Stimulated activated CD4-positive, alpha-beta T cell treated with anti-CD3 and anti-CD28 coated beads, TNF-alpha, amount 100 ng/mL, for 1 hour (primary cell): ENCODE measurements at places on chromosomes 3 and 15.

DNA sequence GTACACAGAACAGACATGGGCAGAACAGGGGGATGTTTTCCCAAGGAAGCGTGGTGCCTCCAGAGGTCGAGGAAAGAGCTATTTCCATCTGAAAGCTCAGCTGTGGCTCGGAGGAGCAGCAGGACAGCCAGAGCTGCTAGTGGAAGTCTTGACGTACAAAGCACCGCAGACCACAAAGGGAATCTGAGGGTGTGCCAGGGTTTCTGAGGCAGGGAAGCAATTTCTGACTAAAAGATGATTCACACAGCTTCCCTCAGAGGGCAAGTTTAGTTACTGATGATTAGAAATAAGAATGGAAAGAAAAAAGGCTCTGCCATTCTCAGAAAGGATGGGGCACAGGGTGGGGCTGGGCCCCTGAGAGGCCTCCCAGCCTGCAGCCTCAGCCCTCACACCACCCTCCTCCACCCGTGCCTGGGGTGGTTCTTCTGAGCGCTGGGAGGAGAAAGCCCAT lies 45.8 kb upstream of the SEC13 start:
- DNase-seq = no peak

GRCh38 chr15:101827257-101827656 lies 15.3 kb downstream of the OR4F15 start:
- no peak for DNase-seq

DNA sequence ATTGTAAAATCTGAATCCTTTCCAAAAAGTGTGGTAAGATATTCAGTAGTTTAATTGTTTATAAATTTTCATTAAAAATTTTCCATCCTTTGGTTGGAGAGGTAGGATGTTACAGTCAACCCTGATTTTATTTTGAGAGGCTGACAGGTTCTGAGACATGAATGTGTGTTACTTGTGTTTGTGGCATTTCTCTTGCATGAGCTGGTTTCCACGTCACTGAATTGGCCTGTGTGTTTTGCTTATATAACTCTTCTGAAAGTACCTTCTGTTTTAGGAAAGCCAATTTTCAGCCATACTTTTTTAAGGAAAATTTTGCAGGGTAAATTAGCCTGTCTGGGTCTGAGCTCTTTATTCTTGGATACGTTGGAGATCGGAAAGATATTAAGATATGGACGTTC lies 30.7 kb downstream of the PXYLP1 start:
- no peak for DNase-seq

DNA sequence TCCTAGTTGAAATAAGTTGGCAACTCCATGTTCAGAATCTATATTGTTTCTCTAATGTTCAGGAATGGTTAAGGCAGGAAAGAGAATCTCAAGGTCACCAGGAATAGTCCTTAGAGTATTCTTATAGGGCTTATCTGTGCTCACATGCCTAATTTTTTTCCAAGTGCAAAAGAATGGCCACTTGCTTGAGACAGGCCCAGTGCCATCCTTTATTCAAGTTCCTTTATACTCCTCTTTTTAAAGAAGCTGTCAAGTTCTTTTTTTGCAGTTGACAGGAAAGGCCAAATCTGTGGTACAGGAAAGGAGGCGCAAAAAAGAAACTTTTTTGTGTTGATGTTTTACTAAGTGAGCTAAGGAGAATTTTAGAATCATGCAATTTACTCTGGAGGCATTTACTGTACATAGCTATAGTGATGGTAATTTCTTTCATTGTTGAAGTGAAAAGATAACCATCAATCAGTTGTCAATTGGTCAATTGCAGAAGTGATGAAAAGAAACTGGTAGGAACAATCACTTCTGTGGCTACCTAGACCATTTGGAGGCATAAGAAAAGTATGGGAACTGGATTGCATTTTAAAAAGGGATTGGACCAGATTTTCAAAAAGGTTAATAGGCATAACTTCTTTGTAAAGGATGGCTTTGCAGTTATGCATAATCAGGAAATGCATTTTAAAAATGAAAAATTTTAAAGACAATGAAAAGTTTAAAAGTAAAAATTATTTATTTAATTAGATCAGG lies 102.5 kb upstream of the SOX2 start:
- DNase-seq = no peak

GRCh38 chr3:101377796-101378195 lies 57.4 kb upstream of the IMPG2 start:
- DNase-seq = no peak

DNA sequence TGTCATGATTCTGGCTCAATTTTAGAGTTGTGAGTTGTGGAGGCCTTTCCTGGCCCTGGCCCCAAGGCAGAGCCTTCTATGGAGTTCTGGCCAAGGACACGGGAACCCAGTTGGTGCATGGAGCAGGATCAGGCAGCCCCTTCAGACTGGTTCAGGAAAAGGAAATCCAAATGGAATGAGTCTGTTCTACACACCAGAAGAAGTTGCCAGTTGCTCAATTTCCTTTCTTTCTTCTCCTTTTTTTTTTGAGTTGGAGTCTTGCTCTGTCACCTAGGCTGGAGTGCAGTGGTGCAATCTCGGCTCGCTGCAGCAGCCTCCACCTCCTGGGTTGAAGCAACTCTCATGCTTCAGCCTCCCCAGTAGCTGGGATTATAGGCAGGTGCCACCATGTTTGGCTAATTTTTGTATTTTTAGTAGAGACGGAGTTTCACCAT lies 28.9 kb upstream of the BHLHE40 start:
- DNase-seq = no peak

GRCh38 chr3:143315766-143316165 lies 196.2 kb downstream of the CHST2 start:
- no peak for DNase-seq

DNA sequence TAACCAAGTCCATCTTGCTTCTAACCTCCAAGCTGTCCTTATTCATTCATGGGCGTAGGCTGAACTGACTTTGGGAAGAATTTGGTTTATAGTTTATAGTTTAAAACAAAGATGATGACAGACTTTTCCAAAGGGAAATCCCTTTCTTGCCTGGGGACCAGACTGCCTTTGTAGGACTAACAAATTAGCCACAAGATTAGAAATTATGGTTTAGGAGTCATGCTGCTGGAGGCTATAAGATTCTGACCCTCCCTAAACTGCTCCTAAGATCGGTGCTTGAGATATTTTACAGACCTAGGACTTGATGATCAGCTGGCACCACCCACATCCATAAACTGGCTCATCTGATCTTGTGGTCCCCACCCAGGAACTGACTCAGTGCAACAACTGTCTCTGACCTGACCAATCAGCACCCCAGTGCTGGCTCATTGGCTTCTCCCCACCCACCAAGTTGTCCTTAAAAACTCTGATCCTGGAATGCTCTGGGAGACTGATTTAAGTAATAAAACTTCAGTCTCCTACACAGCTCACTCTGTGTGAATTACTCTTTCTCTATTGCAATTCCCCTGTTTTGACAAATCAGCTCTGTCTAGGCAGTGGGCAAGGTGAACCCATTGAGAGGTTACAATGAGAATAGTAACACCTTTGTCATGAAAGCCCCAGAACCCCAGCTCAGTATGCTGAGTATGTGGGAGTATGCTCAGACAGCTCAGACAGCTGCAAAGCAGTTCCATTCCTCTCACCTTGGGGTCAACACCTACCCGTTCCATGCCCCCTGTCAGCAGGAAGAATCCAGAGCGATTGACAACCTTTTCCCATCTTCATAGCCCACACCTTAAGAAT lies 51.6 kb upstream of the C15orf39 start:
- DNase-seq = no peak

DNA sequence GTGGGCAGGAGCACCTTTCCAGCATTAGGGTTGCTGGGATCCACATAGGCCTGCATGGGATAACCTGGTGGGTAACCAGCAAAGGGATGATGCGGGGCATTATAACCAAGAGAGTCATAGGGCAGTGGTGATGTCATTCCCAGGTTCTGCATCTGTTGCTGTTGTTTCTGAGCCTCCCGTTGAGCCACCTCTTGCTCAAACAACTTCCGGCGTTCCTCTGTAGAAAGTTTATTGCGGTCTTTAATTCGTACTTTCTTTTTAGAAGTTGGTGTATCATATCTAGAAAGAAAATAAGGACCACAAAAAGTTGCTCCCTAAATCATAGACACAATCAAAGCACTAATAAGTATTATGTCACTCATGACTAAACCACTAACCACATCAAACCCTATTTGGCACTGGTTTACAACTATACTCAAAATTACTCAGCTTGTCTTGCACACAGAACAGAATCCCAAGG lies 77.8 kb downstream of the NBEAL2 start:
- peak; percentile 13 for DNase-seq

DNA sequence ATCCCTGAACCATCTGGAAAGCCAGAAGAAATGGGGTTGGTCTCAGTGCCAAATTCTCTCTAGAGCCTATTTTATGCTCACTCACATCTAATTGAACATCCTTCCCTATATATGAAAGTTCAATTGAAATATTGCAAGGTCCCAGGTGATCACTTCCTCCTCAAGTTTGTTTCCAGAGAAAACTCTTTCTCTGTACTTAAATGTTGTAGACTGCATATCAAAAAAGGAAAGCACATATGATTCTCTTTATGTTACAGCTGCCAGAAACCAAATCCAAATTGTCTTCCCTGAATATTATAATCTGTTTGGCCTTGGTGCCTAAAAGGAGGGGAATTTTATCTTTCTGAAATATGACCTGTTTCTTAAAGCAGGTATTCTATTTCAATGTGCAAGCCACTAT lies 93.3 kb downstream of the SHOX2 start:
- no peak for DNase-seq

DNA sequence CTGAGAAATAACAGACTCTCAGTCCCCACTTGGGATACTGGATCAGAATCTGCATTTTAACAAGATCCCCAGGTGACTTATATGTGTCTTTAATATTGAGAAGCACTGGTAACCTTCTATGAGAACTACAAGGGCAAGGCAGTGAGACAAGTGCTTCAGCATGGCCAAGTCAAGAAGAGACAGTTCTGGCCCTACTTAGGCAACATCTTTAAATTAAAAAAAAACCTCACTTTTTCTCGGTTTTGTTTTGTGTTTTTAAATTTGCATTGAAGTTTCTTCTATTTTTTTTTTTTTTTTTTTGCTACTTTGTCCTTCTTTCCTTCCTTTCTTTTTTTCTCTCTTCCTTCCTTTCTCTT lies 42.5 kb upstream of the SPTSSB start:
- DNase-seq = no peak

DNA sequence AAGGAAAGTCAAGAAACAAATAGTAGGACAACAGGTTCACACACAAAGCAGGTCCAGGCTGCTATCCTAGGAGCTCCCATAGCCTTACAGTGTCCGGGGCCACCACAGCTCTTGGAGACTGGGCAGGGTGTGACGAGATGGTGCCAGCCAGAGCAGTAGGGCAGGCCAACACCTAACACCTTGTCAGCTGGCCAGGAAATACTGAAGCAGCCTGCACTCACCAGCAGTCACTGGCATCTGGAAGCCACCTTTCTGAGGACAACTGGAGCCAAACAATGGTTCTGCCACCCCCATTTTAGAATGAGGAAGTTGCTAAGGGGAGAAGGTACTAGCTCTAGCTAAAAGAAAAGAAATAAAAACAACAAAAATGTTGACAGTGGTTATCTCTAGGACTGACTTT lies 47.2 kb downstream of the CCDC12 start:
- DNase-seq = no peak

DNA sequence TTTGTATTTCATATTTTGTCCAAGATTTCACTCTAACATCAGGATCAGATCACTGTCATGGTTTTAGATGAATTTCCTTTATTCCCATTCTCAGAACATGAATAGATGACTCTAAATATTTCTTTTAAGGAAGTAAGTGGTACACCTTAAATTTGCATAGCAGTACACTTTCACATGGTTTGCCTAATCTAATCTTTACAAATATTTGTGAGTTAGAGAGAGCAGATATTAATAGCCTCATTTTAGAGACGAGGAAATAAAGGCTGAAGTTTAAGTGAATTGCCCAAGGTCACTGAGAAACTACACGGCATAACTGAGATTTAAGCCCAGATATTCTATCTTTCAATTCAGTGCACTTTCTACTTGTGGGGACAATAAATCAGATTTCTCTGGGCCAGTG lies 14.2 kb downstream of the TERC start:
- no peak for DNase-seq

GRCh38 chr3:40873476-40873875 lies 325.8 kb upstream of the CTNNB1 start:
- no peak for DNase-seq

- DNase-seq = no peak
Observed at GRCh38 chr3:61955483-61955882, 394.1 kb downstream of the PTPRG start.

DNA sequence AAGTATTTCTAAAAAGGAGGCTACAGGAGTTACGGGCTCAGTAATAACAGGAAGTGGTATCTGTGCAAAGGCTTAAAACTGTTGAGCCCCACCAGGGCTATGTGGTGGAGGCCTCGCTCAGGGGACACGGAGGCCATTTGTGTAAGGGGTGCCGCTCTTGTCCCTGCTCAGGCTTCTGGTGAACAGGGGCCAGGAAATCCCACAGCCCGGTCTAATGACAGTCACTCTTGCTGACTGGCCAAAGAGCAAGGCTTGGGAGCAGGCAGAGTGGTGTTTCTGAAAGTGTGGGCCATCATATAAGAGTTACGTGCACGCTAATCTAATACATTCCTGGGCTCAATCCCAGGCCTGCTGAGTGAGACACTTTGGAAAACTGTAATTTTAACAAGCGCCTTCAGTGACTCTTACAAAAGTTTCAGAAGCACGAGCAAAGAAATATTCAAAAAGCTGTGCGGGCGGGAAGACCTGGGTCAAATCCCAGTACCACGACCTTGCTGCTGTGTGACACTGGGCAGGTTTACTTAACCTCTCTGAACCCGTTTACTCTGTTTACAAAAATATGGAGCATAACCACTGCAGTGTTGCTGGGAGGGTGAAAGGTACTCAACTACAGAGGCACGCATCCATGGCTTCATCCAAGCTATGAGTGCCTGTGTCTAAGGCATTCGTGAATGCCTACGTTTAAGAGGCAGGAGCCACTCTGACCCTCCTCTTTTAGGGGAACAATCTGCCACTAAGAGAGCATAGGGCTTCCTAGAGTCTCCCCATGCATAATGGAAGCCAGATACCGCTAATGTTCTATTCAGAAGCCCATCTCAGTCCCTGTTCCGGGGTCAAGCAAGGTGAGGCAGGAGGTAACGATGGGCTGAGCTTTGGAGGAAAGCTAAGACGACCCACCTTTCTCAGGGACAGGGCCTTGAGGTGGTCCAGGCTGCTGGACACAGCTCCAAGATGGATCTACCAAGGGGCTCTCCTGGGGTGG lies 2.0 kb downstream of the ATP10A start:
- no peak for DNase-seq

GRCh38 chr3:50208677-50209344 lies 3.7 kb downstream of the SLC38A3 start:
- no peak for DNase-seq

- peak; percentile 6 for DNase-seq
Observed at GRCh38 chr3:172102123-172102882, 62.9 kb downstream of the FNDC3B start.

DNA sequence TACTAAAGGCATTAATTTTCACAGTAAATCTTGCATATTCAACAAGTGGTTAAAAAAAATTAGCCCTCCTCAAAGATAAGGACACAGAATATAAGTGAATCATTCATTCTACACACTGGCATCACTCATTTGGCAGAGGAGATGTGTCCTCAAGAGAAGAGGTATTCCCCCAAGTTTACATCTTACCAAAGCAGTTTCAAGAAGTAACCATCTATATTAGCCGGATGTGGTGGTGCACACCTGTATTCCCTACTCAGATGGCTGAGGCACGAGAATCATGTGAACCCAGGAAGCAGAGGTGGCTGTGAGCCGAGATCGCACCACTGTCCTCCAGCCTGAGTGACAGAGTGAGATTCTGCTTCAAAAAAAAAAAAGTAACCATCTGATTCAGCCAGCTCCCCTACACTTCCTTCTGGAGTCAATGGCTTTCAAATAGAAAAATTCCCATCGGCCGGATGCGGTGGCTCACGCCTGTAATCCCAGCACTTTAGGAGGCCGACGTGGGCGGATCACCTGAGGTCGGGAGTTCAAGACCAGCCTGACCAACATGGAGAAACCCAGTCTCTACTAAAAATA lies 15.4 kb downstream of the RAF1 start:
- DNase-seq = no peak
